ENCODE measurements at places on chromosomes 13 and 19. TPM values are rescaled to one million over a fixed set of nuclear protein-coding genes. Genes with fewer than 3 reads are reported as not detected.

NOTCH3 gene
- total RNA-seq = 78.7 TPM

DNA sequence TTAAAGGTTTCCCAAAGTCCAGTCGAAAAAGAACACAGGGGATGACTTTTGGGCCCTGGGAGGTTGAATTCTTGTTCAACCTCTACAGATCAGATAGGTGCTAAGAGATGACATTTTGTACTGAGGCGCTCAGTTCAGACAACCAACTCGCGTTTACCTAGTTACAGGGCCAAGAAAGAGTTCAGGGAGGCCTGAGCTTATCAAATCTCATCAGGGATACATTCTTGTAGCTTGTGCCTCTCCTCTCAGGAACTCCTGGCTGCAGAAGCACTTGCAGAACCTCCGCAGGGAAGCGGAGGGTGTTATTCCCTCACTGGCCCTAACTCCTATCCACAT, 825 bp downstream of the ZNF776 start:
- H3K4me1 ChIP-seq = peaks cover 23% of the 10 kb centered on the region

GRCh38 chr13:39892721-39893685, 237.5 kb downstream of the COG6 start:
- no peak overlapping the region for H3K27ac ChIP-seq
- no peak for DNase-seq

FUT1 gene
- total RNA-seq = 2.0 TPM

SEMA6B gene
- 9.8 TPM for total RNA-seq

ZNF793 gene
- total RNA-seq = 3.0 TPM

MUC16 gene
- under 0.01 TPM for total RNA-seq

DNA sequence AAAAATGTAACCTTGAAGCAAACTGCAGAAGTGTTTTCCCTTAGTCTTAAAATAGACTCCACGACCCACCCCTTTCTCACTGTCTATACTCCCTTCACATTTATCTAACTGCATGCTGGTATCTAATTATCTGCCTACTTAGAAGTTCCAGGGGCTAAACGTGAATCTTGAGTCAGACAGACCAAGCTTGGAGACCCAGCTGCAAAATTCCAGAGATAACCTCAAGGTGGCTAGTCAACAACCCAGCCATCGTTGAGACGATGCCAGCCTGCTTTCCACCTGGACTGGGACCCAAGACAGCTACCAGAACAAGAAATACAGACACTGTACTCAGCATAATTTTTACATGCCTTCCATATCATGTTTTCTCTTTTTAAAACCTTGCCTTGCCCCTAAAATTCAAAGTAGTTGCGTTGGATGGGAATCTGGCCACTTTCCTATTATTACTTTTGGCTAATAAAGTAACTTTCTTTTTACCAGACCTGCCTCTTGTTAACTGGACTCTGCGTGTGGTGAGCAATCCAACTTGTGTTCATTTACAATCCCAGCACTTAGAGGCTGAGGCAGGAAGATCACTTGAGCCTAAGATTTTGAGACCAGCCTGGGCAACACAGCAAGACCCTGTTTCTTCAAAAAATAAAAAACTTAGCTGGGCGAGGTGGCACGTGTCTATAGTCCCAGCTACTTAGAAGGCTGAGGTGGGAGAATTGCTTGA, 82.3 kb downstream of the CDADC1 start:
- peaks cover 16% of the 10 kb centered on the region for H3K36me3 ChIP-seq
- no peak overlapping the region for H3K4me3 ChIP-seq
- peaks cover 3% of the 10 kb centered on the region for H3K4me1 ChIP-seq
- no peaks in the 10 kb centered on the region for H3K27me3 ChIP-seq
- H3K27ac ChIP-seq = no peak overlapping the region

GRCh38 chr13:27926644-27927434, 7.0 kb downstream of the PDX1 start:
- no peaks in the 10 kb centered on the region for H3K36me3 ChIP-seq
- H3K4me1 ChIP-seq = peaks cover 17% of the 10 kb centered on the region

- H3K36me3 ChIP-seq = peaks cover 13% of the 10 kb centered on the region
- H3K27ac ChIP-seq = no peak overlapping the region
- no peak overlapping the region for H3K4me3 ChIP-seq
Observed at GRCh38 chr13:42218576-42218975, 53.4 kb upstream of the AKAP11 start.

IL4I1 gene
- 0.34 TPM for total RNA-seq

CCDC70 gene
- total RNA-seq = not detected

LGALS7 gene
- total RNA-seq = not detected

PPP1R15A gene
- 56.5 TPM for total RNA-seq

DNA sequence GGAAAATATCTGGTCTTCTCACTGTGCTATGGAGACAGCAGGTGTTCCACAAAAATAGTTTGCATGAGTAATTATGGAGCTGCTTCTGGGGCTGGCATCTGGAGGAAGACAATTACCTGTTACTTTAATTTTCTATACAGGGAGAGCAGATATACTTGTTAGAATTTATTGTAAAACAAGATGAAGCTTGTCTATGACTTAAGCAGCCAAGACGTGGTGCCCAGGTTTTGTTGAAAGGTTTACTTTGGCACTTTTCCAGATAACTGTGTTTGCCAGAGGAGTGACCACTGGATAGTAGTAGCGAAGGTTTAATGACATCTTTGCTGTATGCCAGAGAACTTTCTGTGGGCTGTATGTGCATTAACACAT, 134.5 kb upstream of the KL start:
- H3K4me3 ChIP-seq = no peak overlapping the region
- no peak for DNase-seq
- H3K4me1 ChIP-seq = no peaks in the 10 kb centered on the region
- H3K27me3 ChIP-seq = no peaks in the 10 kb centered on the region
- H3K27ac ChIP-seq = no peak overlapping the region
- H3K36me3 ChIP-seq = no peaks in the 10 kb centered on the region

DNA sequence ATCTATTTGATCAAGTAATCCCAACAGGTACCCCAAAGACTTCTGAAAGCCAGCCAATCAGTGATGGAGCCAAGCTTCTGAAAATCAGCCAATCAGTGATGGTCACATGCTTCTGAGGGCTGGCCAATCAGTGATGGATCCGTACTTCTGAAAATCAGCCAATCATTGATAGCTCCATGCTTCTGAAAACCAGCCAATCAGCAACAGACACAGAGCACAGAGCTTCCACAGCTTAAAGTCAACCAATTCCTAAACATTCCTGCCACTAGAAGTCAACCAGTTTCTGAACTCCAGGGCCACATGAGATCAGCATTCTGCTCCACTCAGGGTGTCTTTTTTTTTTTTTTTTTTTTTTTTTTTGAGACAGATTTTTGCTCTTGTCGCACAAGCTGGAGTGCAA, 8.2 kb upstream of the HSD17B14 start:
- no peak for DNase-seq
- H3K27ac ChIP-seq = no peak overlapping the region
- no peaks in the 10 kb centered on the region for H3K27me3 ChIP-seq
- no peaks in the 10 kb centered on the region for H3K4me1 ChIP-seq
- H3K36me3 ChIP-seq = peaks cover 55% of the 10 kb centered on the region
- H3K4me3 ChIP-seq = no peak overlapping the region

DNA sequence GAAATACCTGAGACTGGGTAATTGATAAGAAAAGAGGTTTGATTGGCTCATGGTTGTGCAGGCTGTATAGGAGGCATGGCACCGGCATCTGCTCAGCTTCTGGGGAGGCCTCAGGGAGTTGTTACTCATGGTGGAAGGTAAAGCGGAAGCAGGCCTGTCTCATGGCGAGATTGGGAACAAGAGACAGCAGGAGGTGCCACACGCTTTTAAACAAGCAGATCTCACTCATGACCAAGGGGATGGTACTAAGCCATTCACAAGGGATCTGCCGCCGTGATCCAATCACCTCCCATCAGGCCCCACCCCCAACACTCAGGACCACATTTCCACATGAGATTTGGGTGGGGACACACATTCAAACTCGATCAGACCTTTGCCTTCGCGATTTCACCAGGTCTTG, 86.2 kb downstream of the ANKRD10 start:
- no peak for DNase-seq
- no peaks in the 10 kb centered on the region for H3K4me1 ChIP-seq
- H3K27me3 ChIP-seq = no peaks in the 10 kb centered on the region
- H3K4me3 ChIP-seq = no peak overlapping the region
- no peaks in the 10 kb centered on the region for H3K36me3 ChIP-seq
- no peak overlapping the region for H3K27ac ChIP-seq

ICAM5 gene
- total RNA-seq = 0.23 TPM

- no peaks in the 10 kb centered on the region for H3K36me3 ChIP-seq
- H3K4me3 ChIP-seq = no peak overlapping the region
- H3K27me3 ChIP-seq = no peaks in the 10 kb centered on the region
- H3K27ac ChIP-seq = no peak overlapping the region
- DNase-seq = no peak
Observed at GRCh38 chr13:35387682-35388250, 88.7 kb downstream of the MAB21L1 start.

DNA sequence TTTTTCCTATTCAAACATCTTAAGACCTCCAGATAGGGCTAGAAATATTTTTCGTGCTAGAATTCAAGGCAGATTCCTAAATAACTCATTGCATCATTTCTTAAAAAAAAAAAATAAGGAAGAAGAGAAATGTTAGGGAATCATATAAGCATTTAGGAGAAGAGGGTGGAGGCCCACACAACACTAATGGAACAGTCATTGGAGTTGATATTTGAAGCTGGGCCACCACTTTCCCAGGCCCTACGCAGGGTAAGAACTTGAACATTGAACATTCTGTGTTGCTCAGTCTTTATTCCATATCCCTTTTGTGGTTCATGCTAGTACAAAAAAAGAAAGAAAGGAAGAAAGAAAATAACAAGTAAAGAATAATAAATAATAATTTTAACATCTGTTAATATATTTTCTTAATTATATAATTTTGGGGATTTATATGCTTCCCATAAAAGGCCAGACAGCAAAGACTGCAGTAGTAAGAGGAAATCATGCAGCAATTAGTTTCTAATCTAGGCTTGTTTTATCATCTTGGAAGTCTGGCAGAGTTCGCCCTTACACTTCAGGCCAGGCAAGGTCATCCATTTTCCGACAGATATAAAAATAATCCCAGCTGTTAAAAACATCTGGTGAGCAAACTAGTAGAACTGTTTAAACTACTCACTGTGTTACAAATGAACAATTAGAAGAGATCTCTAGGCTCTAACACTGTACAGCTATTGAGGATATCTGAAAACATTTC, 127.7 kb downstream of the FRY start:
- no peak overlapping the region for H3K27ac ChIP-seq
- no peaks in the 10 kb centered on the region for H3K27me3 ChIP-seq
- H3K36me3 ChIP-seq = peaks cover 9% of the 10 kb centered on the region
- no peak overlapping the region for H3K4me3 ChIP-seq
- no peak for DNase-seq
- H3K4me1 ChIP-seq = peaks cover 21% of the 10 kb centered on the region

- H3K27me3 ChIP-seq = no peaks in the 10 kb centered on the region
- no peak overlapping the region for H3K4me3 ChIP-seq
- no peaks in the 10 kb centered on the region for H3K36me3 ChIP-seq
- H3K4me1 ChIP-seq = no peaks in the 10 kb centered on the region
- DNase-seq = no peak
Observed at GRCh38 chr13:101346942-101347728, 69.2 kb downstream of the NALCN start.

- H3K4me3 ChIP-seq = no peak overlapping the region
- DNase-seq = no peak
- peaks cover 4% of the 10 kb centered on the region for H3K27me3 ChIP-seq
- H3K4me1 ChIP-seq = peaks cover 33% of the 10 kb centered on the region
Observed at GRCh38 chr19:55212447-55212846, 3.1 kb upstream of the PTPRH start.

- H3K4me3 ChIP-seq = no peak overlapping the region
- no peak overlapping the region for H3K27ac ChIP-seq
- H3K27me3 ChIP-seq = no peaks in the 10 kb centered on the region
- peaks cover 17% of the 10 kb centered on the region for H3K4me1 ChIP-seq
- no peaks in the 10 kb centered on the region for H3K36me3 ChIP-seq
- no peak for DNase-seq
Observed at GRCh38 chr13:22929381-22930126, 251.2 kb upstream of the SGCG start.

PTPRS gene
- 311 TPM for total RNA-seq

NLRP4 gene
- not detected for total RNA-seq

GRCh38 chr19:47819858-47820257, 1.9 kb upstream of the CRX start:
- no peaks in the 10 kb centered on the region for H3K4me1 ChIP-seq
- no peak for DNase-seq
- no peak overlapping the region for H3K27ac ChIP-seq
- H3K4me3 ChIP-seq = no peak overlapping the region
- H3K27me3 ChIP-seq = no peaks in the 10 kb centered on the region
- H3K36me3 ChIP-seq = no peaks in the 10 kb centered on the region

DNA sequence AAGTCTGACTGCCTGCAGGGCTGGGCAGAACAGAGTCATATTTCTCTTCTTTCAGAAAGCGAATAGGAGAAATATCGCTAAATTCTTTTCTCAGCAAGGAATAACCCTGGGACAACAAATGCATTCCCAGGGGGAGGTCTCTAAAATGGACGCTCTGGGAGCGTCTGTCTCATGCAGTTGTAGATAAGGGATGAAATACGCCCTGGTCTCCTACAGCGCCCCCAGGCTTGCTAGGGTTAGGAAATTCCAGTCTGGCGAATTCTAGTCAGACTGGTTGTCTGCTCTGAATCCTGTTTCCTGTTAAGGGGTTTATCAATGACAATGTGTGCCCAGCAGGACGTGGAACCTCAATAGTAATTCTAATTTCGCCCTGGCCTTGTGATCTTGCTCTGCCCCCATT, 1214.1 kb downstream of the DIAPH3 start:
- H3K4me1 ChIP-seq = no peaks in the 10 kb centered on the region
- no peaks in the 10 kb centered on the region for H3K27me3 ChIP-seq
- no peak overlapping the region for H3K27ac ChIP-seq
- no peaks in the 10 kb centered on the region for H3K36me3 ChIP-seq
- H3K4me3 ChIP-seq = no peak overlapping the region

CEACAM20 gene
- not detected for total RNA-seq

DNA sequence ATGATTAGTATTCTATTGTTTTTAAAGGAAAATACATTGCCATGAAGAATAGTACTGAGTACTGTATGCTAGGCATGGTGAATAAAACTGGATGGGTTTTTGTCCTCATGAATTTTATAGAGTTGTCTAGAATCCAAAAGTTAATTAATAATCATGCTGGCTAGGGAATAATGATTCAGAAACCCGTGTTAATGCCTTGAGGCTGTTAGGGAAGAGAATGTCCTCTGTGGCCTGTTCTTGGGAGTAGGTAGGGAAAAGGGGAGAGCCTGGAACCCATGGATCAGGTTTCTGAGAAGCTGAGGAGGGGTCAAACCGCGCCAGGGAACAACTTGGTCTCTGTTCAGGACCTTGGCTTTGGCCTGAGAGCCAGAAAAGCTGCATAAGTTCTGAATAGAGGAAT, 1376.3 kb upstream of the SLC10A2 start:
- H3K4me1 ChIP-seq = no peaks in the 10 kb centered on the region
- H3K4me3 ChIP-seq = no peak overlapping the region
- no peak for DNase-seq
- H3K36me3 ChIP-seq = no peaks in the 10 kb centered on the region

DNA sequence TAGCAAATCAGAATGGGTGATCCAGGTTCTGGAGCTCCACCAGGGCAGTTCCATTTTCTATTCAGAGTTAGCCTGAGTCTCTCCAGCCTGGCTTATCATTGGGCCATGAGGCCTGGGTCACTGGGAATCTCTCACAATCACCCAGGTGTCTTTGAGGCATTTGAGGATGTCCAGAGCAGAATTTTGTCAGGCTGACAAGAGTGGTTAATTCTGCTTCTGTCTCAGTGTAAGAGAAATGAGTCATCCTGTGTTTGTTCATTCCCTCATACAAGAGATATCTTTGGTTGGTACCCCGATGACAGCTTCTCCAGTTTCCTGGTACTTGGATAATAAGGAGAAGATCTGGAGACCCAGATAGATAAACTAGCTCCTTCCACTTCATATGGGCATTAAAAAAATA, 10.4 kb downstream of the ZNF93 start:
- no peak overlapping the region for H3K27ac ChIP-seq
- H3K4me1 ChIP-seq = no peaks in the 10 kb centered on the region
- H3K36me3 ChIP-seq = no peaks in the 10 kb centered on the region
- no peak overlapping the region for H3K4me3 ChIP-seq
- no peak for DNase-seq
